ENCODE measurements at places on chromosomes 2 and 18. TPM values are rescaled to one million over a fixed set of nuclear protein-coding genes. Genes with fewer than 3 reads are reported as not detected.

Gene BBS5
- total RNA-seq = 3.3 TPM

Gene ATG4B
- 88.6 TPM for total RNA-seq

Gene HAT1
- total RNA-seq = 58.7 TPM

Gene FAM161A
- 2.0 TPM for total RNA-seq

Gene NPC1
- total RNA-seq = 122 TPM

DNA sequence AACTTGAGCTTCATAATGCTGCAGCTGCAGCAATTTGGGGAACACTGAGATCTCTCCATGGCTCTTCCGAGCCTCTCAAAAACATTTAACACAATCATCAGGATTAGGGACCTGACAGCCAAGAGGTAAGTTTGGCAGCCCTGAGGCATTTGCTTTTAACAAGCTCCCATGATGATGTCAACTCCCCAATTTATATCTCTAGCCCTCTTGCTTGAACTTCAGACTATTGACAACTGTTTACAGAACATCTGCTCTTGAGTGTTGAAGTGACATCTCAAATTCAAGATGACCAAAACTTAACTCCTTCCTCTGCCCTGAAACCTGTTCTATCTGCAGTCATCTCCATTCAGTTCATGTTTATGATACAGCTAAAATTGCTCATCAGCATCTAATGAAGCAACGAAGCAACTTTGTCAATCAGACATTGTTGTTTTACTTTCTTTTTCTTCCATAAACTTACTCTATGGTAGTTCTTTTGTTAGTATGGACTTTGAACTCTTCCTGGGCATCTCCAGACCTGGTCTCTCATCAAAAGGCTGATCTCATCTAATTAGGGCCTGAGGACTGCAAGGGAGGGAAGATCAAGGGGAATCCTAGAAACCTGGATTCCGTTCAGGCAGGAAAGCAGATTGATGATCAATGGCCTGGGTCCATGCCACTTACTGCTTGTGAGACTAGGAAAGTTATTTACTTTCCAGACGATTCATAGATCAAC lies 48.1 kb downstream of the SEMA4F start:
- no peak for DNase-seq

DNA sequence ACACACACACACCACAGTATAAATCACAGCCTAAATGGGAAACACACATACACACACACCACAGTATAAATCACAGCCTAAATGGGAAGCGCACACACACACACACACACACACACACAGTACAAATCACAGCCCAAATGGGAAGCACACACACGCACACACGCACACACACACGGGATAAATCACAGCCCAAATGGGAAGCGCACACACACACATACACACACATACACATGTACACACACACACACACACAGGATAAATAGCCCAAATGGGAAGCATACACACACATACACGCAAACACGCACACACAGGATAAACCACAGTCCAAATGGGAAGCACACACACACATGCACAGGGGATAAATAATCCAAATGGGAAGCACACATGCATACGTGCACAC lies 68.1 kb downstream of the ADNP2 start:
- DNase-seq = no peak

DNA sequence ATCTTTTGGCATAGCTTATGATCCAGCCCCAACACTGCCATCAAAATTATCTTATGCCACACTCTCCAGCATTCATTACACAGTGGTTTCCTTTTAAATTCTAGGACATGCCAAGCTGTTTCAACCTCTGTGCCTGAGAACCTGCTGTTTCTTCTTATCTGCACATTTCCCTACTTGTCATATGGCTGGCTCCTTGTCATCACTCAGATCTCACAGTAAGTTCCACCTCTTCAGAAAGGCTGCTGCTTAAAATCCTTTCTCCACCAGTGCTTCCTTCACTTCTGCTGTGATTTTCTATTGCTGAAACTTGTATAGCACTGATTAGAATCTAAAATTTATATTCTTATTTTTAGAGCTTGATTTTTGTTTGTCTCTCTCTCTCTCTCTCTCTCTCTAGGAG lies 43.4 kb downstream of the MC4R start:
- no peak for DNase-seq

- DNase-seq = no peak
Measured at GRCh38 chr2:60676706-60677330, 79.2 kb upstream of the PAPOLG start.

DNA sequence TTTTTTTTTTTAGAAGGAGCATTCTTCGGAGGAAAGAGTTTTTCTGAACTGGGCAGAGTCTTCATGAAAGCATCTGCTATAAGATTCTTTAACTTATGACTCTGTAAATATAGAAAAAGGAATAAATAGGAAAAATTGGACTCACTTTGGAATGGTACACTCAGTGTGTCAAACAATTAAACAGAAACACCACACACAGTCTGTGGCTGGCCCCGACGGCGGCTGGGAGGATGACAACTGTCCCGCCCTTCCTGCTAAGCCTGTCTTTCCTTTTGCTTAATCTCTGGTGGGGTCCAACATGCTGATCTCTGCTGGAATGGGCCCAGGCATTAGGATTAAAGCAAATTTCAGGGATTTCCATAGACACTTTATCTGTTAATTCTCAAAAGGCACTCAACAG lies 12.5 kb upstream of the RAB31 start:
- no peak for DNase-seq

GRCh38 chr2:71789556-71790204 lies 336.3 kb downstream of the DYSF start:
- peak; percentile 75 for DNase-seq

DNA sequence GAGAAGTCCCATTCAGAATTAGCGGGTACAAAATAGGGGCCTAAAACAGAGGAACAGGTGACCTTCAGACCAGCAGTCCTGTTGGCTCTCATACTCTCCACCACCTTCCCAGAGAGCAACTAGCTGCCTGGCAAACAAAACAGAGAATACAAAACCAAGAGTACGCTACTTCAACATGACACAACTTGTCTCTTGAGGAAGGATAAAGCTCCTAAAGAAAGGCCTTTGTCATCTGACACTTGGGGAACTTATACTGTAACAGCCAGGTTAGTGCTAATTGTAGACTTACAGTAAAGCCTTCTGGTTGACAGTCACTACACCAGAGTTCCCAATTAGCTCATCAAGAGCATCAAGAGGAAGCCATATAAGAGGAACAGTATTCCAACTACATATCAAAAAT lies 282.1 kb upstream of the NT5C1B start:
- DNase-seq = no peak

DNA sequence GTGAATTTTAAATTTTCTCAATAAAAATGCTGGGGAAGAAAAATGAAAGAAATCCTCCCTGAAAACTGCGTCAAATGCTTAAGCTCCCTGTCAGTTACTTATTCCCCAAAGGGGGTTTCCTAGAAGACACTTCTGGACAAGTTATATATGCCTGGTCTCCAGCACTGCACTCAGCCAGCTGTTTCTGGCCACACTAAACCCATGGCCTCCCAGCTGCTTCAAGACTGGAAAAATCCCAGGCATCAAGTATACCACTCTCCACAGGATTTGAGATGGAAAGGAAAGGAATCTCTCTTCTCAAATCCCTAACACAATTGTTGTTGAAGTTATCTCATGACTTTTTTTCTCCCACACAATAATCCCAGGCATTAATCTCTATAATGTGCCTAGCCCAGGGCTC lies 245.7 kb downstream of the NBAS start:
- DNase-seq = no peak

- peak; percentile 9 for DNase-seq
Measured at GRCh38 chr2:212537726-212538304, 787 bp downstream of the ERBB4 start.

- DNase-seq = no peak
Measured at GRCh38 chr18:10413722-10414121, 40.7 kb upstream of the APCDD1 start.

- no peak for DNase-seq
Measured at GRCh38 chr18:22469061-22469734, 51.5 kb upstream of the CTAGE1 start.

GRCh38 chr18:26480897-26481795 lies 67.2 kb downstream of the KCTD1 start:
- peak; percentile 98 for DNase-seq

DNA sequence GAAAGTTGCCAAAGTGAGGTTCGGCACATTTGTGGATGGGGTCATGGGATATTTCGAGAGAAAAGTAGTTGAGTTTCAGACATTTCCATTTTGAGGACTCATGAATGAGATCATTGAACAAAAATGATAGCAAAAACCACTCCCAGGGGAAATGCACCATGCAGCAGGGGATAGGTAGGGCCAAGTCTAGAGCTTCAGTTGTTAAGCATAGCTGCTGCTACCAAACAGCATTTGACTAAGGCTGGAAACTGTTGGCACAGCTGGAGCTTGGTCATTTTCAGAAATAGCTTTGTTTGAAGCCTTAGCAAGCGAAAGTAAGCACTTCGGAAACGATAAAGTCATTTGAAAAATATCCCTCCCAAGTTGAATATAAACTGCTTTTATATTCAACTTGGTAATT lies 431.8 kb downstream of the SOCS6 start:
- DNase-seq = no peak

DNA sequence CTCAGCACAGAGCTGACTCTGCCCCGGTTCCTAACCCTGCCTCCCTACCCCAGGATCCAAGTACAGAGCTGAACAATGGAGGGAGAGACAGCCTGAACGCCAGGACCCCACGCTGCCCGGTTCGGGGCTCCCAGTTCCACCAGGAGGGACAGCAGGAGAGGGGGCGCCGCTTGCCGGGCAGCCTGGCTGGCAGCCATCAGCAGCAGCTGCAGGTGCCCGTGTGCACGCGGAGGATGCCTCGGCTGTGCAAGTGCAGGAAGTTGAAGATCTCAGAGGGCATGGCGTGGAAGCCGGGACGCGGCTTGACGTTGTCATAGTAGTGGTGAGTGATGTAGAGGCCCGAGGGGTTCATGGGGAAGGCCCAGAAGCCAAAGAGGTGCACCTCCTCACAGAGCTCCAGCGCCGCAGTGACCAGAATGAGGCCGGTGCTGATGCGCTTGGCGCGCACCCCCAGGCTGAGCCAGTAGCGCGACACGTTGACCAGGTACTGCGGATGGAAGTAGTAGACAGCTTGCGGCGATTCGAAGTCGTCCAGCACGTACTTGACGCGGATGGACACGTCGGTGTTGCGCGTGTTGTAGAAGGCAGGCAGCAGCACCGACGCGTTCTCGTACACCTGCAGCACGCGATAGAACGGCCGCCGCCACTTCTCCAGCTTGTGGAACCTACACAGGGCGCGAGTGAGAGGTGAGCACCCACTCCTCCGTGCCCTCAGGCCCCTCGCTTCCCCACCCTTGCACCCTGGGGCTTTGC lies 23.0 kb upstream of the LOXHD1 start:
- no peak for DNase-seq

- DNase-seq = no peak
Measured at GRCh38 chr2:27765621-27766286, 5.8 kb upstream of the MRPL33 start.

- DNase-seq = no peak
Measured at GRCh38 chr2:24435391-24436316, 55.4 kb upstream of the NCOA1 start.

- peak; percentile 94 for DNase-seq
Measured at GRCh38 chr2:20578895-20579825, 71.7 kb downstream of the HS1BP3 start.

DNA sequence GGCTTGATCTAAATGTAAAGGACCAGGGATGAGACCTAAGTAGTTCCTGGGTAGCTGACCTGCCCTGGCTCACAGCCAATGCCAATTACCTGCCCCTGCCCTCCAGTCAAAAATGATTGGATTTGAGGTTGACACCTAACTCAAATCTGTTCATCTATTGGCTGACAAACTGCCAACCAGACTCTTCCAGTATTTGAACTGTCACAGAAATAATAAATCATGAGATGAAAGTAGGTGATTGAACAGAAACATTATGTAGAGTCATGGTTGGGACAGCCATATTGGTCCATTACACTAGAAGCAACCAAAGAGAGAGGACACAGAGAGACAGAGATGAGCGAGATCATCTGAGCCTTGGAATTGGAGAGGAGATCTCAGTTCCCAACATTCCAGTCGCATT lies 109.1 kb downstream of the ATL2 start:
- no peak for DNase-seq
